ENCODE measurements at places on chromosomes 7 and 10.

DNA sequence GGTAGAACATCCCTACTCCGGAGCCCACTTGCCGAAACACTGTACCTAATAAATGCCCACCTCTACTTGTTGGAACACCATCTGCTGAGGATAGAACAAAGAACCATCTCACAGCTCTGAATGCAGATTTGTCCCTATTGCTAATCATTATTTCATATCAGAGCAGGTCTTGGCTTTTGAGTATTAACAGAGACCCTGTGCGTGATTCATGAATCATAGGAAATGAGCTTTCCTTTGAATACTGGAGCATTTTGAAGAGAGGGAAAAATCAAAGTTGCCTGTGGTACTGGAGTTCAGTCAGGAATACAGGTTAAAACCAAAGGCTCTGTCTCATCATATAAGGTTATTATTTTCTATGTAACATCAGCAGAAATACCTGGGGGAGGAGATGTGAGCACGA lies 1132.3 kb downstream of the XPNPEP1 start:
- no peak for DNase-seq

DNA sequence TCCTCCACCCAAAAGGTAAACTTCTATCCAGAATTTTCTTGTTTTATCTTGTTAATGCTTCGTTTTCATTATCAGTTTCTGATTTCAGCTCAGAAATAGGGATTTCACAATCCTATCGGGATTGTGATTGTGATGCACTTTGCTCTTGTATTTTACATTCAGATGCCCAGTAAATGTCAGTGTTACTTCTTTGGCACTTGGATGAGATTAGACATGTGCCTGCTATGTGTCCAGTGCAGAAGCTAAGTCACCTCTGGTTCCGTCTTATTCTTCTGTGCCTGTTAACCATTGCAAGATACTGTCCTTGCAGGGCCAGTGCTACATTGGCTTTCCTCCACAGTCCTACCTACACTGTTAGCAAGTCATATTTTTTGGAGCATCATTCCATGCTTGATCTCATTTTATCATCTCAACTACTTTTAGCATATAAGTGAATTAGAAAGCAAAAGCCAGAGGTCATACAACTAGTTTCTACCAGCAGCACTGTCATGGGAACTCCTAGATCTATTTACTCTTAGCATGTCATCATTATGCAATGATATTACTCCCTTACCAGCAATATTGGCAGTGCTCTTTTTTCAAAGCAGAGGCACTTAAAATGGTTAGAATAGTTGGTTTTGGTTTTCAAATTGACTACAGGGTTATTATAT lies 26.7 kb downstream of the ZNF277 start:
- DNase-seq = no peak

- no peak for DNase-seq
Measured at GRCh38 chr7:29445736-29446135, 117.9 kb upstream of the PRR15 start.

GRCh38 chr10:65614956-65615565 lies 1310.8 kb upstream of the LRRTM3 start:
- no peak for DNase-seq

- no peak for DNase-seq
Measured at GRCh38 chr7:24283897-24284698, at the start of gene NPY. TSS of gene NPY (plus strand) at chr7:24284190. CDS start at chr7:24285241, 1,051 bp downstream.

DNA sequence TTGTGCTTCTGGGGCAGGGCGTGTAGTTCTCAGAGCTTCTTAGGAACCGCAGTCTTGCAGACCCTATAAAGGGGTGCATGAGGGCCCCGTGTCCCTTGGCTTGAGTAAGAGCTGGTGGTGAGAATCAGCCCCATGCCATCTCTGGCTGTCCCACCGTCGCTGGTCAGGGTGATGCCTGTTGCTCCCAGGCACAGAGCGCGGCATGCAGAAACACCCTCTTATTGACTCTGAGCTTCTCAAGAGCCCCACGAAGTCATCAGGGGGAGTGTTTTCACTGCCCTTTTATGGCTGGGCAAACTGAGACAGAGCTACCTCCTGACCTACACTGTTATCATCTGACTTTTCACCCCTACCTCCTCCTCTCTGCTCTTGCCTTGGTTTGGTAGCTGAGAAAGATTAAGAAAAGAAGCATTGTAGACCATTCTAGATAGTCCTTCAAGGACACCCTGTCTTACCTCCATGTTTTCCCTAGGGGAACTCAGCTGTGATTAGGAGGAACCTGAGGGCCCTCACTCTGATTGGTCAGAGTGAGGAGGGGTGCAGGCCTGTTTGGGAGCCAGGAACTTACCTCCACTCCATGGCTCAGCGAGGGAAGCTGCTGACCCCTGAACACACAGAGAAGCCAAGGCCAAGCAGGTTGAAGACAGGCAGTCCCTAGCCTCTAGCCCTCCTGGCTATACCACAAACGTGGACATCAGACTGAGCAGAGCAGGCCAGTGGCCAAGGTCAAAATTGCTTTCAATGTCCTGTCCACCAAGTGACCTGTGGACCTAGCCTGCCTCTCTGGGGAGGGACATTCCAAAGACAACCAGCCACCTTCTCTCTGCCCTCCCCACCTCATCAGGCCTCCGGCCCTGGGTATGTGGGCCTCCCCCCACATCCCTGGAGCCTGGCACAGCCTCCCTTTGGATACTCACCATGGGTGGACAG lies 17.6 kb downstream of the UNC5B start:
- DNase-seq = no peak

GRCh38 chr10:26571655-26572054 lies 125.8 kb upstream of the PDSS1 start:
- DNase-seq = no peak

DNA sequence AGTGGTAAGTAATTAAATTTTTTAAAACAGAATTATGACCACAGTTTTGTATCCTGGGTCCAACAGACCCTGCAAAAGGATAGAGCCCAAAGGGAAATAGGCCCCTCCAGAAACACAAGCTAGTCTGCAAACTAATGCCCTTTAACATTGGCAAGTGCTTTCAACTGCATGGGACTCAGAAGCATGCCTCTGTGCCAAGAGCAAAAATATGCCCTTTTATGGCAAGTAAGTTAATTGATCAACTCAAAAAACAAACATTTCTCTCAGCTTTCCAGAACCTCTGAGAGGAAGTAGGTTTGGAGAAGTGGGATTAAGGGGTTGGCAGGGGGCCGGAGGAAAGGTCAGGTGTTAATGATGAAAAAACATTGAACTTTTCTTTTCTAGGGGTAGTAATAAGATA lies 186.6 kb upstream of the PRSS1 start:
- no peak for DNase-seq

GRCh38 chr7:157676001-157676400 lies 339.2 kb downstream of the DNAJB6 start:
- no peak for DNase-seq

DNA sequence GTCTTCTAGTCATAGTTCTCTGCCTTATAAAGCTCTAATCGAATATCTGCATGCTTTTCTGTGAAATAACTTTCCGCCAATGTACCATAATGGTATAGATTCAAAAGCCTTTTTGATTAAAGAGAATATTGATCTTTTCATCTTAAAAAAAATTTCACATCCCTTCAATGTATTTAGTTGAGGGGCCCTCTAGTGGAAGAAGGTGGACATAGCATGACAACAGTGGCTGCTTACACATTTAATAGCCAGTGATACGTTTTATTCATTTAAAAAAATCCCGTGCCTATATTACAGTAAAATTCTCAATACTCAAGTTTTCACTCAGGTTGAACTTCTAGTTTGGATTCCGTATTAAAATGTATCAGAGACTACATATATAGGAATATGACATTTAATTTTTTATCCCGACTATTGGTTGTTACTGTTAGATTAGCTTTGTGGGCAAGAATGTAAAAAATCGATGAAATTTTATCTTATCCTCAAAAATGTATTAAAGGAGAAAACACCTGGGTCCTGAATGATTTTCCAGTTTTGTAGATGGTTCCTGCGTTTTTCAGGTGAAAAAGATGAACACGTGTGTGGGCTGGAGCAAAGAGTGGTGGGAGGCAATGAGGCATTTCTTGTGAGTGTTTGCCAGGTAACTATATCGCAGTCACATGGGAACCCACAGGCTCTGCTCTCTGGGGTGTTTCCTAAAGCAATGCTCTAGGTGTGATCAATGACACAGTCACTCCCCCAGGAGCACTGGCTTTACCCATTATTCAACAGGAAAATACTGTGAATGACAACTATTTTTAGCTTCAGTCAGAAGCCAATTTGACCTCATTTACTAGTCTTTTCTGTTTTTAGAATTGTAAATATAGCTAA lies 24.1 kb upstream of the PNLIP start:
- DNase-seq = peak; percentile 2

GRCh38 chr7:151964951-151965350 lies 8.7 kb downstream of the GALNTL5 start:
- no peak for DNase-seq

DNA sequence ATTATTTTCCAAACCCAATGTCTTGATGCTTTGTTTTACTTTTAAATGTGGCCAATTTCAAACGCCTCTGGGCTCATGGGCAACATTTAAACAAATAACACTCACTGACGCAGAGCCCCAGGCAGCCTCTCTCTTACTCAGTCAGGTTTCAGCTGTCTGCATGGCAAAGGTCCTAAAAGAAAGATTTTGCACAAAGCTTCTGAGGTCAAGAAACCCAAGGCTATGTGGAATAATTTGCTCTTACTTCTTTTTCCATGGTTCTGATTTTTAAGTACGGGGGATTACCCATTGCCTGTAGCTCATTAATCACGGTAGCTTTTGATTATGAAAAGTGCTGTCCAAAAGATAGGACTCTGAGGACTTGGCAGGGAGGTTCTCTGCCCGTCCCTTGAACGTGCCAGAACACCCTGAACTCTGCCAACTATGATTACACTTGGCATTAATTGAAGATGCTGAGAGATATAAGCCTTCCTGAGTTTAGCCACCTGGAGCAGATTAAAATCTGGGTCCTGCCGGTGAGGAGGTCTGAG lies 14.1 kb upstream of the MSRB2 start:
- DNase-seq = no peak

- peak; percentile 21 for DNase-seq
Measured at GRCh38 chr10:93541402-93542357, 24.8 kb upstream of the FFAR4 start.

- no peak for DNase-seq
Measured at GRCh38 chr10:17249820-17250219, 21.8 kb downstream of the VIM start.

GRCh38 chr10:24616536-24616935 lies 107.2 kb downstream of the ARHGAP21 start:
- no peak for DNase-seq

- DNase-seq = no peak
Measured at GRCh38 chr7:29565224-29565630, 1.6 kb downstream of the PRR15 start.
